ENCODE measurements at places on chromosomes 13 and 19. TPM values are rescaled to one million over a fixed set of nuclear protein-coding genes. Genes with fewer than 3 reads are reported as not detected.
A peak's percentile ranks its signal among the peaks of the same experiment; 100 is the strongest.

SLC10A2 gene
- total RNA-seq: not detected

- no peak overlapping the region for H3K4me3 ChIP-seq
- H3K27me3 ChIP-seq: no peaks in the 10 kb centered on the region
- H3K4me1 ChIP-seq: peaks cover 22% of the 10 kb centered on the region
- H3K27ac ChIP-seq: no peak overlapping the region
- H3K36me3 ChIP-seq: peaks cover 8% of the 10 kb centered on the region
- DNase-seq: no peak
Observed at GRCh38 chr13:99075268-99076191, 97.7 kb upstream of the DOCK9 start.

DNA sequence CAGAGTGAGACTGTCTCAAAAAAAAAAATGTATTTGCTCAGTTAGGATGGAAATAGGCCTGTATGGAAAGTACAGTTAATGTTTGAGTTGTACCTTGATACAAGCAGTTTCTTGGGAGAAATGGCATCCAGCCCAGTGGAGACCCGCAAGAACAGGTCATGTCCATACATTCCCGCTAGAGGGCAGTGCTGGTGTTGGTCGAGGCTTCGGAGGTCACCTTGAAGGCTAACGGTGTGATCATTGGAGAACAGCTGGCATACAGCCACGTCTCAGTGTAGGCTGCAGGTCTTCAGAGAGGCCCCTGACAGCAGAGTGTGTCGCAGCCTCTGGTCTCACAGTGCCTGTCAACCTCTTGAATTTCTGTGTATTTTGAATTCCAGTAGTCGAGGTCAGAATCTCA lies 7.5 kb downstream of the ZNF610 start:
- no peaks in the 10 kb centered on the region for H3K27me3 ChIP-seq
- H3K27ac ChIP-seq: no peak overlapping the region
- DNase-seq: peak; percentile 62
- H3K36me3 ChIP-seq: no peaks in the 10 kb centered on the region
- H3K4me1 ChIP-seq: no peaks in the 10 kb centered on the region
- no peak overlapping the region for H3K4me3 ChIP-seq

DNA sequence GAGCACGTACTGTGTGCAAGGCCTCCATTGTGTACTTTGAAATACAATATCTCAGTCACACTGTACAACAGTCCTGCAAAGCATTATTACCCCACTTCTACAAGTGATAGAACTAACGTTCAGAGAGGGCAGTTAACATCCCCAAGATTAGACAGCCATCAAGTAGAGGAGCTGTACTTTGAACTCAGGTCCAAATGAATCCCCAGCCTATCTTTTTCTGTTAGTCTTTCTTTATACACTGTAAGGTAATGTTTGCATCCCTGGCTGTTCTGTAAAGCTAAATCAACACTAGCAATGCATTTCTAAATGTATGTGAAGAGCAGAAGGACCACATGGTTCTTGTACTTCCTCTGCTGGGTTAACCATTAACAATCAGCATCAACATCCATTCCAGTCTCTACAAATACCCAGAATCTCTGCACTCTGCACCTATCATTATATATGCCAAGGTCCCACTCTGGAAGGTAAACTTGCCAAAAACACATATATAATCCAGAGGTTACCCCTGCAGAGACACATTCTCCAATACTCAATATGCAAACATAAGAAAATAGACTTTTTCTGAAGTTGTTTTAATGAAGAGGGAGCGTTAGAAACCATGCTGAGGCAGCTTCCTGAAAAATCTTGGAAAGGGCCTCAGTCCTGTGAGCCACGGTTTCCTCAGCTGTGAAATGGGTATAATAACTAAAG lies 182.3 kb downstream of the MZT1 start:
- H3K4me1 ChIP-seq: no peaks in the 10 kb centered on the region
- H3K36me3 ChIP-seq: no peaks in the 10 kb centered on the region
- H3K4me3 ChIP-seq: no peak overlapping the region
- H3K27ac ChIP-seq: no peak overlapping the region
- no peaks in the 10 kb centered on the region for H3K27me3 ChIP-seq
- no peak for DNase-seq

SUCLA2 gene
- total RNA-seq: 29.8 TPM

DNA sequence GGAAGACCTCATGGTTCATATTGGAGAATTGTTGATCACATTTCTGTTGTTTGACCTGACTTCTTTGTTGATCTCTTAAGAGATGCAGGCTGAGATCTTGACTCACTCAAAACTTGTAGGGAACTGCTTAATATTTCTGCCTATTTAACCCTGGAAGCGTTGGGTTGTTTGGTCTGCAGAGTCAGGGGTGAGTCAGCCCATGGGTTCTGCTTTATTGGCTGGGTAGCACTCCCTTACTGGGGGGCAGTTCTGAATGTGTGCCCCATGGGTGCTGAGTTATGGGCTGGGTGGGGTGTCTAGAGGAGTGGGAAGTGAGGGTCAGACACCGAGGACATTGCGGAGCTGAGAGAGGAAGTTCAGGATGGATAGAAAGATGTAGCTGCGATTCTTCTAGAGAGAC lies 87.9 kb downstream of the LRCH1 start:
- no peaks in the 10 kb centered on the region for H3K27me3 ChIP-seq
- no peak overlapping the region for H3K27ac ChIP-seq
- no peaks in the 10 kb centered on the region for H3K36me3 ChIP-seq
- no peak overlapping the region for H3K4me3 ChIP-seq
- no peaks in the 10 kb centered on the region for H3K4me1 ChIP-seq

- H3K4me3 ChIP-seq: no peak overlapping the region
- H3K27me3 ChIP-seq: peaks cover 87% of the 10 kb centered on the region
- H3K4me1 ChIP-seq: no peaks in the 10 kb centered on the region
- no peaks in the 10 kb centered on the region for H3K36me3 ChIP-seq
Observed at GRCh38 chr13:112903606-112904195, 65.3 kb upstream of the MCF2L start.

DNA sequence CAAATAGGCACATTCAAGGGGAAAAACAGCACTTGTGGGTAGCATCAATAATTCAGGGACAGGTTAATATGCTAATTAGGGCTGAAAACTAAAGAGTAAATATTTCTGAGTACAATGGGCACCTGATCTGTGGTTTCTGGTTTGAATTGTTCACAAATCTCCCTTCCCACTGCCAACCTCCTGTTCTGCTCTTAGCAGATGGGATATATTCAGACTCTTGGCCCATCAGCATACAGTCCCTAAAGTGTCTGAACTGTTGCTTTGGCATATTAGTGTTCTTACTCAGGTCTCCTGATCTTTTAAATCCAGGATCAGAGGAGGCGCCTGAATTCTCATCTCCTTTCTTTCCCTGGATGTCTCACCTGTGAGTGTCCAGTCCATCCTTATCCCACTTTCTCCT lies 8.2 kb upstream of the LRCH1 start:
- no peak overlapping the region for H3K27ac ChIP-seq
- H3K4me1 ChIP-seq: no peaks in the 10 kb centered on the region
- no peak for DNase-seq
- peaks cover 2% of the 10 kb centered on the region for H3K27me3 ChIP-seq
- no peak overlapping the region for H3K4me3 ChIP-seq
- no peaks in the 10 kb centered on the region for H3K36me3 ChIP-seq
